ENCODE measurements at places on chromosomes 12 and 14.

GRCh38 chr12:121872546-121873215 lies 14.0 kb upstream of the HPD start:
- no peak for DNase-seq

DNA sequence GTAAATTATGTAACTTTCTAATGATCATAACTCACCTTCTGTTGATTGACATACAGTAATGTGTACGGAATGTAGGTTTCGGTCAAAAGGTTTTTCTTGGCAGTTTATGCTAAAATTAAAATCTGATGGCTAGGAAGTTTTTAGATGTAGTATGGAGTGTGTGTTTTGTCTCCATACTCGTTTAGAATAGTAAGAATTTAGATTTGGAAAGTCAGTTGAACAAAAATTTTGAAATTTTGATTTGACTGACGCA lies 859 bp downstream of the PALS1 start:
- DNase-seq = no peak

- DNase-seq = no peak
These were observed 40.4 kb downstream of the PSEN1 start for GRCh38 chr14:73176685-73177084.

DNA sequence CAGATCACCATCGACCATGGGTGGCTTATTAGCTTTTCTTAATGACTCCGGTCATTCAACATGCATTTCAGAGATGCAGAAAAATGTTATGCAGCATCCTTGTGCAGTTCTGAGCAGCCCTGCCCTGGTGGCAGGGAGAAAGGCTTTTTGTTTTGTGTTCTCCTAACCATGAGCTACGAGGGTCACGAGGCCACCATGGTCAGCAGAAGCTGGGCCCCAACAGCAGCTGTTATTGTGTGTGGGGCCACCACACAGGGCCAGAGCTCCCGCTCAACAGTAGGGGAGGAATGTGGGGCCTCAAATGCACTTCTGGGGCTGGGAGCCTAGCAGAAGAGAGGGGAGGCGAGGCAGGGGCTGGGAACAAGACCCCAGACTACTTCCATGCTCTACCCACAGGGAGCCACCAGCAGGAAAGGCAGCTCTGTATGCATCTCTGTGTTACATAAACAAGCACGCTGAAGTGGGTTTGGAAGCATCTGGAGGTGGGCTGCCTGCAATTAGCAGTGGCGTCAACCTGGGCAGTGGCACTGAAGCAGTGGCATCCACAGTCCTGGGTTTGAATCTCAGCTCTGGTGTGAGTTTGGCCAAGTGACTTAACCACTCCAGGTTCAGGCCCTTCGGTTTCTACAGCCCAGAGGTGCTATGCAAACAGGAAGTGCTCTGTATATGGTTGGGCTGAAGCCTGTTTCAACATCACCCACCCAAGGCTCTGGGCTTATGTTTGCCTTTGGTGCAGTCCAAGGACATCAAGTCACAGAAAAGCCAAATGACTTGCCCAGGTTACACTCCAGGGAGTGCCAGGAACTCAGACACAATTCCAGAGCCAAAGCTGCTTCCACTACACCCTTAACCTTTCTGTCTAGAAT lies 16.3 kb downstream of the GLTP start:
- DNase-seq = peak; percentile 57

DNA sequence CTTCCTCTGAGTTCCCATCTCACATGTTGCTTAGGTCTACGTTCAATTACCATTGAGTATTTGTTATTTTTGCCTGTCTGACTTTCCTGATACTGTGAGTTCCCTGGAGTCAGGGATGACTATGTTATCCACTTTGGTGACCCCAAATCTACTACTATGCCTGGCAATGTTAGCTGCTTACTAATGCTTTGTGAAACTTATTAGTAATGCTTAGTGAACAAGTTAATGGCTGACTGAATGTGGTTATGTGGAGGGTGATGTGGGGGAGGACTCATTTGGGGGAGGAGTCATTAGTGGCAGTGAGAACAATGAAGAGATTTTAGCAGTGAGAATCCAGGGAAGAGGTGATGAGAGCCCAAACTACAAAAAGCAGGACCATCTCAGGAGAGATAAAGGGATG lies 121.6 kb downstream of the KTN1 start:
- no peak for DNase-seq

DNA sequence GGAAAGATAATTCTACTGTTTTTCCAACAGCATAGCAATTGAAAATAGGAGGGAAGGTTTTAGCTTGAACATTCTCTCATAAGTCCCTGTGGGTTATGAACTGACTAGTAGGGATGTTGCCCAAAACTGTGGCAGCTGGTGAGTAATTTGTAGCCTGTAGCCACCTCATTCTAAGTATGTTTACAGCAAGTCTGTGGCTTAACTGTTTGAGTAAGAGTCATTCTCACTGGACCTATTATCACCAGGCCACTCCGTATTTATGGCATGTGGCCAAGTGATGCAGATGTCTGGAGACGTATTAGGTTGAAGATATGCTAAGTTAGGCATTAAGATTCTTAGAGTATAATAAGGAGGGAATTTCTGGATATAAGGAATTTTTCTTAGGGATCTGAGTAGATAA lies 458.3 kb downstream of the ETNK1 start:
- DNase-seq = no peak

GRCh38 chr14:30214461-30215090 lies 286.9 kb upstream of the PRKD1 start:
- DNase-seq = peak; percentile 72

GRCh38 chr14:100535287-100536120 lies 51.7 kb downstream of the BEGAIN start:
- no peak for DNase-seq

- DNase-seq = no peak
These were observed 8.1 kb upstream of the STX2 start for GRCh38 chr12:130847112-130847511.

DNA sequence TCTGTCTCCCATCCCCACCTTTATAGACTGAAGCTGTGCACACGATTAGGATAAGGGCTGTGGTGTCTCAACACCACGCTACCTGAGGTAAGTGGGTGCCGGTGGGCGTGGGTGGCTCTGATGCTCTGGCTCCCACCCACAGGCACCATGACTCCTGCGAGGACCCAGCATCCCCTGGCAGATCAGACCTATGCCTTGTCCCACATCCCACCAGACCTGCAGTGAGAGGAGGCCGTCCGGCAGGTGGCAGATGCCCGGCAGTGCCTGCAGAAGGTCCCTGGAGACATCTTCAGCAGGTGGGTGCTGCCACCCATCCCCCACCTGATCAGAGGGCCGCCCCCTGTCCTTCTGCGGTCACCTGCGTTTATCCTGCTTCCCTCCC lies 104.4 kb upstream of the PRB2 start:
- DNase-seq = no peak

GRCh38 chr12:104010606-104011169 lies 39.3 kb downstream of the GLT8D2 start:
- DNase-seq = no peak

- no peak for DNase-seq
These were observed 434.1 kb upstream of the RPL10L start for GRCh38 chr14:47085678-47086077.

- DNase-seq = no peak
These were observed 694 bp upstream of the PTGES3 start for GRCh38 chr12:56688846-56689109.

DNA sequence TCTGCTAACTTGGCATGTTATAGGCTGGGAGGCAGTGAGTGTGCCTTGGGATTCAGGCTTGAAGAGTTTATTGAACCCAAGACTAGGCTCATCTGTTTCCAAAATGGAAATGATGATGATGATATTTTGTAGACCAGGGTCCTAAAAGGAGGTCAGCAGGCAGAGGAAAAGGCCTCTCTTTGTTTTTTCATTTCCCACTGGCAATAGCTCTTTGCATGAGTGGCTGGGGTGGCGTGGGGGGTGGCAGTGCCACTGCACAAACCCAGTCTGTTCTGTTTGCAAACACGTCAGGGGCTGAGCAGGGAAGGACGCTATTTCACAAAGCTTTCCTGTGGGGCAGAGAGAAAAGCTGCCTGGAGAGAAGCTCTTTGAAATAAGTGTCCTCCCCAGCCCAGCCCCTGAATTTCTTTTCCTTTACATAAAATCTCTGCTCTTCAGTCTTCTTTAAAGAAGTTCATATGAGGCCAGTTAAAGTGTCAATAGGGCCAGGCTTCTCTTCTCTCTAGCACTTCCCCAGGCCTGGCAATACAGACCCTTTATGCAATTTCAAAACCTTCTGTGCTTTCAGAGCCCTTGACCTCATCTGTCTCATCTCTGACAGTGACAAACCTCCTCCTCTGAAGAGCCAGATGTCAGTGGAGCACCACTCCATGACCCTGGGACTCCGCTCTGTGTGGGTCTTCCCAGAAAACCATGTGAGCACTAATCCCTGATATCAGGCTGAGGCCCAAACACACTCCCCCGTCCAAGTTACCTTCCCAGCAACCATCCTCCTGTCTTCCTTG lies 72.8 kb downstream of the ZNF664 start:
- no peak for DNase-seq
